Activated CD8-positive, alpha-beta memory T cell treated with anti-CD3 and anti-CD28 coated beads for 24 hours (primary cell): ENCODE measurements at places on chromosomes 5 and 9.

- DNase-seq = no peak
Observed at GRCh38 chr5:78720997-78721396, 72.4 kb upstream of the LHFPL2 start.

DNA sequence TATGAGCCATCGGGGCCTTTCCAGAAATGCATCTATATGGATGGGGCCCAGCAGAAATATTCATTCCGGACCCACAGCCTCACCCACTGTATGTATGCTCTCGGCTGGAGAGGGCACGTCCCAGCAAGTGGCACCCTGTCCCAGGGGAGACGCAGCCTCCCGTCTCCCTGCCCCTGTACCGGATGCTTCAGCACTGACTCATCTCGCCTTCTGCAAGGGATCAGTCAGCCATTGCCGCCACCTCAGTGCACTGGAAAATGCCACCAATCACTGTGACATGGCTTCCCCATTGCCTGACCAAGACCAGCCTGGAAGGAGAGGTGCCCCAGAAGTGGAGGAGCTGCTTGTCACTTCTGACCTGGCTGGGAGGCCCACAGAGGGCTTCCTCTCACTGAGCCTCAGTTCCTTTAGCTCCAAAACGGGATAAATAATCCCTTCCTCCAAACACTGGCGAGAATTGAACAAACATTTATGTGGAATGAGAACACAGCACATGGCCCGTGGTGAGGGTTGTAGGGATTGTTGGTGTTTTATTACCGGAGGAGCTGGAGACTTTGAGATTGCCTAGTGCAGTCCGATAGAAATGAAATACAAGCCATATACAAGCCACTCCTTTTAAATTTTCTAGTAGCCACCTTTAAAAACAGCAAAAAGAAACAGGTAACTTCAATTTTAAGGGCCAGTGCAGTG is 43.9 kb upstream of the ORM1 start:
- no peak for DNase-seq

DNA sequence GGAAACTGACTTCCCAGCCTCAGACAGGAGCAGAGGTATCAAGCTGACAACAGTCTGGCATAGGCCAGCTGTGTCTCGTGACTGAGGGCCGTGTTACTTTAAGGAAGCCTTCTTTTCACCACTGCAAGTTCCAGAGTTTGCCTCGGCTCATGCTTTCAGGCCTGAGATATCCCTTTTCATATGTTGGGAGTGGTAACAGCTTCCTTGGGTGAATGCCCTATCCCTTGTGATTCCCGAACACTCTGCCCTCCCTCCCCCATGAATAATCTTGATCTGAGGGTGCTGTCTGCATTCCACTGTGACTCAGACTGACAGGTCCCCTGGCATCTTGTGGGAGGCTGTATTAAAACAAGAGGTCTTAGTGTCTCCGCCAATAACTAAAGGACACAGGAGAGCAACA is 49.7 kb upstream of the ARL15 start:
- no peak for DNase-seq

DNA sequence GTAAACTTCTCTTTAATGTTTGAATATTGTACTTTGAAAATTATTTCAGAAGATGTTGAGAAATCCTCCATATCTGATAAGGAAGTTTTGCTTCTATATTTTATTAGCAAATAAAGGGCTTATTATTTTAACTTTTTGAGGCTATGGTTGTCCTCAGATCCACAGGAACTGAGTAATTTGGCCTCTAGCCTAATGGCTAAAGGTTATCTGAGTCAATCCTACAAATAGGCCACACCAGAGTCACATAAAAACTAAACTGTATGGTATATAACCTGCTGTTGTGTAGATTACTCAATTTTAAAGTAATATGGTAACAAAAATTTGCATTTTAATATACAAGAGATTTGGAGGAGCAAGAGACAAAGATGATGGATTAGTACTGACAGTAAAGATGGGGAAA is 549.2 kb upstream of the GRAMD2B start:
- DNase-seq = no peak

DNA sequence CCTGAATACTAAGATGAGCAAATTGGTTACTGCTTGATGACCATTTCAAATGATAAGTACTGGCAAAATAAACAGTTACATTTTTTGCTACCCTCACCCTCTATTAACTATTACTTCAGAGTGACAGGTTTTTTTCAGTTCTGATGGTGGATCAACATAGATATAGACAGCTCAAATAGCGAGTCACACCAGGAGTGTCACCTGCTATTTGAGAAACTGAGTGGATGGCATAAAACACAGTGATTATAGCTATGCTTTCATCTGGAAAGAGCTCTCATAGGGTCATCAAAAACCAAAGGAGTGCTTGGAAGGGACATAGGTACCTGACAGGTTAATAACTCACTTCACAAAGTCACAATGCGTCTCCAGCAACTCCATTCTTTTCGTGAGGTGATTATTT is 244.5 kb upstream of the C9orf72 start:
- no peak for DNase-seq
